Activated CD4-positive, CD25-positive, alpha-beta regulatory T cell (primary cell): ENCODE measurements at places on chromosomes 3 and 15.

GRCh38 chr3:16302082-16302631 is 37.1 kb downstream of the OXNAD1 start:
- DNase-seq = no peak

GRCh38 chr15:68612979-68613740 is 34.4 kb downstream of the CORO2B start:
- DNase-seq = no peak

DNA sequence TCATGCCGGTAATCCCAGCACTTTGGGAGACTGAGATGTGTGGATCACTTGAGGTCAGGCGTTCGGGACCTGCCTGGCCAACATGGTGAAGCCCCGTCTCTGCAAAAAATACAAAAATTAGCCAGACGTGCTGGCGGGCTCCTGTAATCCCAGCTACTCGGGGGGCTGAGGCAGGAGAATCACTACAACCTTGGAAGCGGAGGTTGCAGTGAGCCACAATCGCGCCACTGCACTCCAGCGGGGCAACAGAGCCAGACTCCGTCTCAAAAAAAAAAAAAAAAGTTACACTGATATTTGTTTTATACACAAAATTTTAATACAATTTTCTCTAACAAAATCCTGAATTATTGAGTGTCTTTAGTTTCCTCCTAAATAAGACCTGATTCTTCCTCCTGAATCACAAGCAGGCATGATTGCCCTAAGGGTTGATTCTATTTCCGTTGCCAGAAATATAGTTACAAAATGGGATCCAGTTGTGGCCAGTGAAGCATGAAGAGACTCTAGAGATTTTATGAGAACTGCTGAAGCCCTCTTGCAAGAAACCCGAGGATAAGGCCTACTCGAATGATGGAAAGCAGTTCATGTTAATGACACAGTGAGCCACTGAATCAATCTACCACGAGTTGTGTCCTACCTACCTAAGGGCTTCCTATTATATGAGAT is 9.6 kb upstream of the SMARCC1 start:
- no peak for DNase-seq

DNA sequence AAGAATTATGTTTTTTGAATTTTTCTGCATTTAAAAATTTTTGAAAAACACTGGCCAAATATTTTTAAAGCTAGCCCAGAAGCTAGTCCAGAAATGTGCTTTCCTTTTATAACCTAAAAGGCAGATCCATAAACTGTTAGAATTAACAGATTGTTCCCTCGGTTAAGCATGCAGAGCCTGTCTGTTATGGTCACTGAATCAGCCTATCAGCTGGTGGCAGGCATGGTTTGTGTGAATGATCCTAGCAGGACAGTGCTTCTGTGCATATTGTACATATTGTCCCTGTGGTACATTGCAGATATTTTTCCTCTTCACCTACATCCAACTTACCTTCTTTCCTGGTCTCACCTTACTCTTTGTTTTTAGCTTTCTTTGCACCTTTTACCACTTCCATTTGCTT is 53.3 kb downstream of the RARB start:
- DNase-seq = no peak

- DNase-seq = no peak
These were observed 256.4 kb upstream of the UBE2E1 start for GRCh38 chr3:23549148-23549910.

GRCh38 chr3:145936971-145937370 is 224.0 kb downstream of the PLOD2 start:
- no peak for DNase-seq

- DNase-seq = no peak
These were observed 53.2 kb downstream of the CHAC1 start for GRCh38 chr15:41006479-41006878.

DNA sequence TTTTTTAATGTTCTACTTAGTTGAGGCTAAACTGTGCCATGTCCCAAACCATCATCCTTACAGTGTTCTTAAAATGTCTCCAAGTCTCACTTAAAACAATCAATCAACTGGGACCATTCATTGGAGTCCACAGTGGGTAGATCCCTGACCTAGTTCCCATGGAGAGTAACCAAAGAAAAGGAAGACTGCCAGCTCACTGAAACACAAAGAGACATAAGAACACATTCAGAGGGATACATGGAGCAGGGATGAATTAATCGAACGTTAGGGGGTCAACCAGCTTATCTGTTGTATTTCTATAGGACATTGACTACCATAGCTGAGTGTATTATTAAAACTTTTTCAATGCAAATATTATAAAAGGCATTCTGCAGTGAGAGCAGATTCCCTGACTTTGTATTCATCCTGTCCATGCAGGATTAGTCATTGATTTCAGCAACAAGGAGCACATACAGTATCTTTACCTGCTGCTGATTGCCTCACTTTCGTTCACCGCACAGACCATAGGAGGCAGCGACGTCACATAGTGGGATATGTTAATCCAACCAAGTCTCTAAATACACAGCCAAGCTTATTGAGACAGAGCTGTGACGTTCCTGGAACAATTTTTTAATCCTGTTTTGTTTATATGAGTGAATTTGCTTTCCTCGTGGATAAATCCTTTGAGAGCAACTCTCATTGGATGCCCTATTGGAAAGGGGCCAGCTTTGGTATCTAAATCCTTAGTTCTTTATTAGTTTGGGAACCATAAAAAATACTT is 364.9 kb upstream of the RBMS3 start:
- no peak for DNase-seq

GRCh38 chr3:57617739-57618138 is 20.6 kb upstream of the ARF4 start:
- no peak for DNase-seq

- no peak for DNase-seq
These were observed 2.4 kb downstream of the PARP3 start for GRCh38 chr3:51944451-51945021.

DNA sequence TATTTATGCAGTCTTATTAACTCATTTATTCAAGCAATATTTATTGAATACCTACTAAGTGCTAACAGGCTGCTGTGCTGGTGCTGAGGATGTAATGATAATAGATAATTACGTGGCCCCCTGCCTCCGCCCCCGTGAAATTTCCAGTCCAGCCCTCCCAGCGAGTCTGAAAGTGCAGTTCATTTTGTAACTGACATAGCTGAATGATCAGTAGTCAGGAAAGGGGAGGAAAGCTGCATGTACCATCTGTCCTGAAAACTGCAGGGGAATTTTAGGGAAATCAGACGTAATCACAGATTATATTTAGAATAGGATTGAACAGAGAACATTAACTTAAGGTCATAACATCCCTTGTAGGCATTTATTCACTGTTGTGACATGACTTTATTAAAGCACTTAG is 736.8 kb downstream of the MCTP2 start:
- DNase-seq = no peak

- DNase-seq = no peak
These were observed 1.4 kb downstream of the ATP11B start for GRCh38 chr3:182794455-182795388.

DNA sequence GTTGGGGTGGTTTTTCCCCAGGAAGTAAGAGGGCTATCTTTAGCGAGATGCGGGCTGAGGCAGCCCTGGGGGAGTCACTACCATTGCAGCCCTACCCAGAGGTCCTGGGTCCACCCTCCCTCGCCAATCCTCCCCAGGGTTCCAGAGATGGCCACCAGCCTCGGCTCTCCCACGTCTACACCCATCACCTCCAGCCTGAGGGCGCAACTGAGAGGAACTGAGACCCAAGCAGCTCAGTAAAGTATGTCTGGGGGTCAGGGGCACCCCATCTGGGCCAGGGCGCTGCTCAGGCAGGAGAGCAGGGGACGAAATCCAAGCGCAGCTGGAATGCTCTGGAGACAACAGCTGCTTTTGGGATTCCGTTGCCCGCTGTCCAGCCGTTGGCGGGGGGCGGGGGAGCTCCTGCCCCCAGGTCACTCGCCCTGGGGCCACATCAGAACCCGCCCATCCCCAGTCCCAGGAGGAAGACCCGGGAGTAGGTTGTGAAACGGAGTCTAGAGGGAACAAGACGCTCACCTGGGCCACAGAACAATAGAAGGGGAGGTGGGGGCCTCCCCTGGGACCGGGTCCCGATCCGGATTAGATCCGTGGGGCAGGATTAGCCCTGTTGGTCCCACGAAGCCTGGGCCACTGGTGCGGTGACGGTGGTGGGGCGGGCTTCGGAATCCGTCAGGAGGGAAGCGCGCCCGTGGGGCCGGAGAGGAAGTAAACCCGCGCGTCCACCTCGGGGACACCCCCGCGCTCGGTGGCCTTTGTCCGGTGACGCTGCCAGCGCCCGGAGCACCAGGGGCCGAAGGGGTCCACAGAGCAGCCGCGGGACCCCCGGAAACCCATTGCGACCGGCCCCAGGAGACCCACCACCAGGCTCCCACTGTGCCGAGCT is 1.4 kb upstream of the NDUFAF3 start:
- DNase-seq = no peak

- DNase-seq = no peak
These were observed 525.9 kb upstream of the KCNMB2 start for GRCh38 chr3:178010306-178010705.

DNA sequence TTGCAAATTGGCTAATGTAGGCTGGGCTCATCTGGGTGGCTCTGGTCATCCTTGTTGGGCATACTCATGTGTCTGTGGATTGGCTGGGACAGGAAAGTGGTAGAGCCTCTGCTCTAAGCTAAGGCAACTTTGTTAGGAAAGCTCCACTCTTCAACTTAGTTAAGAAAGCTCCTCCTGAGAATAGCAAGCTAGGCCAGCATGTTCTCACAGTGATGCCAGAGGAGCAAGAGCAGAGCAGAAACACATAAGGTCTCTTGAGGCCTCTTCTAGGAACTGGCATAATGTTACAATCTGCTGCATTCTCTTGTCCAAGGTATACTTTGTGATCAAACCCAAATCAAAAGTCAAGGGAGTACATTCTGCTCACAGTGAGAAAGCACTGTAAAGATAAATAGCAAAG is 158.6 kb upstream of the RORA start:
- no peak for DNase-seq

- no peak for DNase-seq
These were observed 6.5 kb upstream of the VPS8 start for GRCh38 chr3:184805351-184806038.

- DNase-seq = no peak
These were observed 6.3 kb downstream of the XCR1 start for GRCh38 chr3:46020766-46021510.

- DNase-seq = no peak
These were observed 15.1 kb upstream of the TOP2B start for GRCh38 chr3:25679642-25680302.

- DNase-seq = no peak
These were observed 55.8 kb downstream of the TBC1D5 start for GRCh38 chr3:17686613-17687012.

DNA sequence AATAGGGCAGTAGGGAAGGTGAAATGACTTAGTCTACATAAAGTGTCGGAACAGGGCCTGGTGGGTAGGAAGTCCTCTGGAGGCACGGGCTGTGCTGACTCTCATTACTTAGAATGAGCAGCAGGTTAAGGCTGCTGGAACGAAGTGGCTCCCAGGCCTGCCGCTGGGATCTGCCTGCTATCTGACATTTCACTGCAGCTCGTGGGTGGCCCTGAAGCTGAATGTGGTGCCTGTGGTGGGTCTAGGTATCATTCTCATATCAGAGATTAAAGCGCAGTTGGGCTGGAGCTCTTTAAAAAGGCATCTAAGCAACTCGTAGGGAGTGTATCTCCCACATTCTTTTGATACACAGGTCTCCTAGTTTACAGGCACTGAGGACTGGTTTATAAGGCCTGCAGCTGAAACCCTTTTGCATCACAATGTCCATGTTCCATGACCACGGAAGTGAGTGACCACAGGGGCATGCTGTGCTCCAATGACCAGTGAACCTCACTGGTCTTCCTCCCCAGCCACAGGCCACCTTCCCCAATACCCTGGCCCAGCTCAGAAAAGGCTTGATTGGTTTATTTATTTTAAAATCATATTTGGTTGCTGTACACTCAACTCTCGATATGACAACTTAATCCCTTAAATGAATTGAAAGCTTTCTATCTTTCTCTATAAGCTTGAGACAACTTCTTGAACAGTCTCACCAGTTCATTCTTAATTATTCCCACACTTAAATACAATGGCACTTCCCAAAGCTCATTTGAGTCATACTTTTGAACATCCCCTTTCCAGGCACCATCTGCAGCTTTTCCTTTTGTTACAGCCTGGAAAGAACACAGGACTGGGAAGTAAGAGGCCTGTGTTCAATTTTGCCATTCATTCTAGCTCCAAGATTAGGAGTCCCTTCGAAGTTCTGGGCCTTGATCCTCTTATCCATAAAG is 19.0 kb downstream of the ADAMTS9 start:
- DNase-seq = no peak

DNA sequence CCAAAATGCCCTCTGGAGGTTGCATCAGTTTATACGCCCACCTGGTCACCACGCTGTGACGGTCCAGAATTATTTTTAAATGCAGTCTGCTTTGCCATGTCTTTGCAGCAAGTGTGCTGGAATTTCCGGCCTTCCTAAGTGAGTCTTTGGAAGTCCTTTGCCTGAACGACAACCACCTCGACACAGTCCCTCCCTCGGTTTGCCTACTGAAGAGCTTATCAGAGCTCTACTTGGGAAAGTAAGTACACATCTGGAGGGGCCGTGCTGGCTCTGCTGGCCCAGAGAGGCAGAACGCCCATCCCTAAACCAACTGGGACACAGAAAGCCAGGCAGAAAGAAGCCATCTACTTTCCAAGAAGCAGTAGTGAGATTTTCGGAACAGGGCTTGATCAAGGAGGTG is 101.8 kb downstream of the LRRK1 start:
- no peak for DNase-seq

DNA sequence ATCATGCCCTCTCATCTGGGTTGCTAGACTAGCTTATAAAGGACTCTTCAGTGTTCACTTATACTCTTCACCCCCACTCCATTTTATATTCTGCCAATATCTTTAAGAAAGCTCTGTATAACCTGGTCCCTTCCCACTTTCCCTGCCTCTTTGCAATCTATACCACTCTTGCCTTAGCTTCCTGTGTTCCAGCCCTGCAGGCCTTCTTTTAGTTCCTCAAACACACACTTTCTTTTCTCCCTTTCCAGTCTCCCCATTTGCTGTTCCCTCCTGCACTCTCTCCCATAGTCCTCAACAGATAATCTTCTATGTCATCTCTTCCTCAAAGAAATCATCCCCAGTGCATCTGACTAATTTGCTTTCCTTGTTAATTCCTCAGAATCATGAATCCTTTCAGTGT is 28.7 kb downstream of the SENP8 start:
- DNase-seq = no peak

DNA sequence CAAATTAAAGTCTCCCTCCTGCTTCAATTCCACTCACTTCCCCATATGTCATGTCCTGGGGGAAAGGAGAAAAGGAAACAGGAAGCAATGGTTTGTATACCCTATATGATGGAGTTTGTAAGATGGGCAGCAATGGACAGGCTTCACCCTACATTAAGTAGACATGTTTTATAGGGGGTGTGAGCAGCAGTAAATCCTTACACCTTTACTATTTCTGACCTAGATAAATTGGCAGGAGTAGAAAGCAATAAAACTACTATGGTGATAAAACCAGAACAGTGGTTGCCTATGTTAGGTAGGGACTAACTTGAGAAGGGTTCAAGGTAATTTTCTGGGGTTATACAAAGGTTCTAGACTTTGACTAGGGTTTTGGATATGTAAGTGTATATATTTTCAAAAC is 301.7 kb downstream of the GBE1 start:
- DNase-seq = no peak
